Activated CD4-positive, alpha-beta T cell treated with anti-CD3 and anti-CD28 coated beads for 4 hours (primary cell): ENCODE measurements at places on chromosomes 11 and 22.

GRCh38 chr11:2805388-2806056, 80.1 kb downstream of the CDKN1C start:
- no peak for DNase-seq

GRCh38 chr11:32437495-32438345, 2.4 kb upstream of the WT1 start:
- no peak for DNase-seq

DNA sequence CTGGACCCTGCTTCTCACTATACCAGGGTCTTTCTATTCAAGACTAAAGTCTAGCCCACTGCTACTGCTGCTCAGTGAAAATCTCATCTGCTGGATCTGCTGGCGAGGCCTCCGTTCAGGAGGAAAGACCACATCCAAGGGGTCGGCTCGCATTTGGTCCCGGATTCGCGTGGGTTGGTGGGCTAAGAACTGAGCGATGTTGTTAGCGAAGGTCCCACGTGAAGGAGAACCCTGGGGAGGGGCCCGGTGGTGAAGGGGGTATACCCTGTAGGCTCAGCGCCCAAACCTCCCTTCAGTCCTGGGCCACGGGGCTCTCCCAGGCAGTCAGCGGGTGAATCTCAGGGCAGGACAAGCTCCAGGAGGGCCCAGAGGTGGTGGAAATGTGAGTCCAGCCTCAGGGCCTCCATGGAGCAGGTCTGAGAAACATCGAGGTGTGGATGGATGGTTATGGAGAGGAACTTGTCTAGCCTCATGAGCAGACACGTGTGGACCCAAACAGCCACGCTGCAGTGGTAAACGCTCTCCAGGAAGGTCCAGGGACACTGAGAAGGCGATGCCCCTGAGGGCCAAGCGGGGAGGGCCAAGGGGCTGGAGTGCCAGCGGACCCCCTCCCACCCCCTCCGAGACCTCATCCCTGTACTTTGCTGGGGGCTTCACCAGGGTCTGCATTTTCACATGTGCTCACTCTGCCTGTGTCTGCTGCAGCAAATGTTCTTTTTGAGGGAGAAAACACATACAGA, 152.3 kb downstream of the CTTN start:
- DNase-seq: no peak

DNA sequence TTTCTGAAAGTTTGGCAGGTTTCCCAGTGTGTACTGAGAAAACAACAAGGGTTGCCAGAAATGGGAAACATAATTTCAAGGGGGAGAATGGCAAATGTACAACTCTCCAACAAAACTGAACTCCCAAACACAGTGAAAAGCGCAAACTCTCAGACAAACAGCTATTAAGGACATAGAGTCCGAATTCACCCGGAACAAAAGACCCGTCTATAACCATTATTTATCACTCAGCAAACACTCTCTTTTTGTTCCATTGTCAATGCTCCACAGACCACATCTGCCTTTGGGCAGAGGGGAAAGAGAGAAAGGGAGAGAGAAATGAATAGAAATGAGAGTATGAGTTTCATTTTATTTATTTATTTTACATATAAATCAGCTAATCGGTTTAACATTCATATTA, 21.7 kb downstream of the KIRREL3 start:
- no peak for DNase-seq

GRCh38 chr11:96961931-96962330, 572.1 kb downstream of the JRKL start:
- DNase-seq: no peak

GRCh38 chr11:91222830-91223229, 1000.0 kb upstream of the CHORDC1 start:
- no peak for DNase-seq

- no peak for DNase-seq
Measured at GRCh38 chr11:133331031-133331430, 201.3 kb downstream of the OPCML start.

GRCh38 chr11:88341522-88342251, 4.2 kb upstream of the CTSC start:
- no peak for DNase-seq

DNA sequence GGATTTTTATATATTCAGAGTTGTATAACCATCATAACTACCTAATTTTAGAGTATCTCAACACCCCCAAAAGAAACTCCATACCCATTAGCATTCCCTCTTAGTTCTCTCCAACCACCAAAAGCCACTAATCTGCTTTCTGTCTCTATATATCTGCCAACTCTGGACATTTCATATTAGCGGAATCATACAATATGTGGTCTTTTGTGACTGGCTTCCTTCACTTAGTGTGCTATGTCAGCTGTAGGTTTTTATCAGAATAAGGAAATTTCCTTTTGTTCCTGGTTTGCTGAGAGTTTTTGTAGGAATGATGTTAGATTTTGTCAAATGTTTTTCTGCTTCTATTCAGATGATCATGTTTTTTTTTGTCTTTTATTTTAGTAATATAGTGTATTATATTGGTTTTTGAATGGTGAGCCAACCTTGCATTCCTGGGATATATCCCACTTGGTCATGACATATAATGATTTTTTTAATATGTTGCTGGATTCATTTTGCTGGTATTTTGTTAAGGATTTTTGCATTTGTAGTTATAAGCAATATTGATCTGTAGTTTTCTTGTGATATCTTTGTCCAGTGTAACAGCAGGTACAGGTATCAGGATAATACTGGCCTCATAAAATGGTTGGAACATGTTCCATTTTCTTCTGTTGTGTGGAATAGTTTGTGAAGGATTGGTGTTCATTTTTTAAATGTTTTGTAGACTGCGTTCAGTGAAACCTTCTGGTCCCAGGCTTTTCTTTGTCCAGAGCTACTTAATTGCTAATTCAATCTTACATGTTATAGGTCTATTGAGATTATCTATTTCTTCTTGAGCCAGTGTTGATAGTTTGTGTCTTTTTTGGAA, 16.8 kb downstream of the DGCR8 start:
- no peak for DNase-seq

- DNase-seq: peak; percentile 26
Measured at GRCh38 chr11:45922425-45923082, at the start of gene LARGE2. Gene LARGE2, plus strand, starts transcription at chr11:45922656. Its CDS starts 227 bp downstream, at chr11:45922883.

- peak; percentile 8 for DNase-seq
Measured at GRCh38 chr22:43060183-43060582, 29.0 kb downstream of the TTLL1 start.

DNA sequence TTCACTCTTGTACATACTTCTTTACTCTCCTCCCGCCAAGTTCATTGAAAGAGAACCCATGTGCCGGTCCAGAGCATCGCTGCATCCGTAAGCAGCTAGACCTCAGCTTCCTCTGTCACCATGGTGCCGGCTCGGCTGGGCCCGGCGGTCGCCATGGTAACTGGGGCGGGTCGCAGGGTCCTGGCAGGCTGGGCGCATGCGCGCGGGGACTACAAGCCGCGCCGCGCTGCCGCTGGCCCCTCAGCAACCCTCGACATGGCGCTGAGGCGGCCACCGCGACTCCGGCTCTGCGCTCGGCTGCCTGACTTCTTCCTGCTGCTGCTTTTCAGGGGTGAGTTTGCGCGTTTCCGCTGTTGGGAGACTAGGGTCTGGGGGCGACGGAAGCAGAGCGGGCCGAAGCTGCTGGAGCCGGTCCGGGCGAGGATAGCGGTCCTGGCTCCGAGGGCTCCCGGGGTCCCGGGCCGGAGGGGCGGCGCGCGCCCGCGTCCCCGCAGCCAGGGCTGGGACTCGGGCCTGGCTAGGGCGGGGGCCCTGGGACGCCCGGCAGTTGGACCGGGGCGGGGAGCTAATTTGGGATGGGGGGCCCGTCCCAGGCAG, at the start of gene JAM3:
TSS of gene JAM3 (plus strand) at position 244 of the 597 bp plus-strand sequence. CDS start at position 256, 12 bp downstream.
- DNase-seq: peak; percentile 96

DNA sequence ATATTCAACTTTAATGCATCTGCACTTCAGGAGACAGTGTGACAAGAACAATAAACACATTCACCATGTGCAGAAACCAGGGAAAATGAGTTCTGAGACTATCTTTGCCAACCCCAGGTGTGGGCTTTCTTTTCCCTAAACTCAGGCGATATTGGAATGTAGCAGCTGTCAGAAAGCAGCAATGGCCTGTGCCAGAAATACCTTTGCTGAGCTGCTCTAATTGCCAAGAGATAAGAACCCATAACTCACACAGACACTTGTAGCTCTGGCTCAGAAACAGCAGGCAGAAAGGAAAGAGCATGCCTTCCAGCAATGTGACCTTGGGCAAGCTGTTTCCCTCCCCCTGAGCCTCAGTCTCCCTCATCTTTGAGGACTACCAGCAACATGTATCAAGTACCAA, 77.6 kb downstream of the PLEKHA7 start:
- no peak for DNase-seq

- no peak for DNase-seq
Measured at GRCh38 chr11:102994105-102994504, 38.6 kb upstream of the MMP13 start.

DNA sequence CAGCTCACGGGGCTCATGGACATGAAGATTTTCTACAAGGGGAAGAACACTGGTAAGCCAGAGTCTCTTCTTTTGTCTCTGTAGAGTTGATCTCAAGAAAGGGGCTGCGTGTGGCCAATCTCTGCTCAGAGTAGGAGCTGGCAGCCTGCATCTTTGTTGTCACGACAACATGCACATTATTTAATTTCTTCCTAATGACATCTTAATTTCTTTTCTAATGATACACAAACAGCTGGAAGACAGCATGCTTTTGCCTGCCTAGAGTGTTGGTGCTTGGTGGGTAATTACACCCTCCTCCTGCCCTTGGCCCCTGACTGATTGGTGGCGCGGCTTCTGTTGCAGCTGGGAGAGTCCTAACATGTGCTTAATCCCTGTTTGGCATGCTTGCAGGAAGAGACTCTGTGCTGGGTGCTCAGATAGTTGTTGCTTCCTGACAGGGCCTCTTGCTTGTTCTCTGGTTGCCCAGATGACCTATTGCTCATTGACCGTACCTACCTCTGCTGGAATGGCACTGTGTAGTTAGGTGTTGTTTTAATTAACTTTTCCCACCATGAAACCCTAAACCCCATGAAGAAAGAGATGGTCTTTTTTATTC, 106.9 kb upstream of the SORL1-AS1 start:
- no peak for DNase-seq

DNA sequence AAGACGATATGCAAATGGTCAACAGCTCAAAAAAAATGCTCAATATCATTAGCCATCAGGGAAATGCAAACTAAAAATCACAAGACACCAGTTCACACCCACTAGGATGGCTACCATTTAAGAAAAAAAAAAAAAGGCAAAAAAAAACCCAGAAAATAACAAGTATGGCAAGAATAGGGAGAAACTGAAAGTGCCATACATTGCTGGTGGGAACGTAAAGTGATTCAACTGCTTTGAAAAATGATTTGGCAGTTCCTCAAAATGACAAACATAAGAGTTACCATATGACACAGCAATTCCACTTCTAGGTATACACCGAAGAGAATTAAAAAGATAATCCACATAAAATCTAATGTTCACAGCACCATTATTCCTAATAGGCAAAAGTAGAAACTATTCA, 47.5 kb downstream of the PICALM start:
- no peak for DNase-seq

- DNase-seq: no peak
Measured at GRCh38 chr11:68164437-68164836, 43.2 kb upstream of the CHKA start.

GRCh38 chr11:41400819-41401382, 58.6 kb downstream of the LRRC4C start:
- no peak for DNase-seq
